Posterior cingulate gyrus (tissue), 11 donors: ENCODE measurements at places on chromosomes 3 and 15.

GRCh38 chr3:63685340-63685739 lies 32.9 kb downstream of the SNTN start:
- no peak for DNase-seq

DNA sequence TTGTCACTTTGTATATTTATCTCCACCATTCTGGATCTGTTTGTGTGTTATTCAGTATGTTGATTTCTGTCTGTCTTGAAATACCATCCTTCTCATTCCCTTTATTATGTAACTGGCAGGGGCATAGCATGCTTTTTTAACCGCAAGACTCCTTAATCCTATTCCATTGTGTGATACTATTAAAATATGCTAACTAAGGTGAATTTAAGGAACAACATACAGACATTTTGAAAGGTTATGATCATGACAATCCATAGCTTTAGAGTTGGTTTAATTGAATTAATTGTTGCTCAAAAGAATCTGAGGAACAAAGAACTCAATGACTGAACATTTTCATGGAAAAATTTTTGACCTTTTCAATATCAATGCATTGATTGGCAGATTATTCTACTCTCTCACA lies 677.3 kb upstream of the ROBO1 start:
- no peak for DNase-seq

GRCh38 chr15:68843425-68844311 lies 23.0 kb upstream of the ANP32A start:
- DNase-seq = no peak

GRCh38 chr15:72838311-72838731 lies 54.8 kb upstream of the ADPGK start:
- DNase-seq = no peak

- no peak for DNase-seq
These were observed 88.7 kb downstream of the GABRG3 start for GRCh38 chr15:27059610-27060202.

DNA sequence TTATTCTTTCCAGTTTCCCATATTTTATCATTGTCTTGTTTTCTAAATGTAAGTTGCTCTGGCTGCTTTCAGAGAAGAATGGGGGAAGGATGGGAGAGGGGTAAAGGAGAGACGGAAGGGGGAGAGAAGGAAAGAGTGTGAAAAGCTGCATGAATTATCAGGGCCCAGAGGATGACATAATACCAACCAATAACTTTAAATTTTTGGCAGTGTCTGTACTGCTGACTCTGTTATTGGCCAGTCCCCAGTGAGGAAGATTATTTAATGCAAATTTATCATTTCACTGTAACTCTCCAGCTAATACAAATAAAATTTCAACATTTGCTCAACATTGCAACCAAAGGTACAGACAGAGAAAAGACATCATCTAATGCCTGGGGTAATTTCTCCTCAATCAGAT lies 551.7 kb upstream of the CFAP20DC start:
- DNase-seq = no peak

- DNase-seq = no peak
These were observed 18.2 kb downstream of the CMTM6 start for GRCh38 chr3:32484436-32484835.
